ENCODE measurements at places on chromosomes 16 and 17.
A peak's percentile ranks its signal among the peaks of the same experiment; 100 is the strongest.

DNA sequence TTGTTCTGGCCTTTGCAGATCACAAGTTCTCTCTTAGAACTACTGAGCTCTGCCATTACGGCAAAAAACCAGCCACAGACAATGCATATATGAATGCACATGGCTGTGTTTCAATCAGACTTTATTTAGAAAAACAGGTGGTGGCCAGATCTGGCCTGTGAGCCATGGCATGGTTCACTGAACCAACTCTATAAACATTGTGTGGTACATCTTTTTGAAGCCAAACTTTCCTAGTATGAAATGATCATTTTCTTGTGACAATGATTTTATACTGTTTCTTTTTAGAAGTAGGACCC lies 65.9 kb upstream of the AMZ2 start:
- no peak for DNase-seq

GRCh38 chr17:63223212-63223911 lies 222.7 kb downstream of the CYB561 start:
- no peak for DNase-seq

DNA sequence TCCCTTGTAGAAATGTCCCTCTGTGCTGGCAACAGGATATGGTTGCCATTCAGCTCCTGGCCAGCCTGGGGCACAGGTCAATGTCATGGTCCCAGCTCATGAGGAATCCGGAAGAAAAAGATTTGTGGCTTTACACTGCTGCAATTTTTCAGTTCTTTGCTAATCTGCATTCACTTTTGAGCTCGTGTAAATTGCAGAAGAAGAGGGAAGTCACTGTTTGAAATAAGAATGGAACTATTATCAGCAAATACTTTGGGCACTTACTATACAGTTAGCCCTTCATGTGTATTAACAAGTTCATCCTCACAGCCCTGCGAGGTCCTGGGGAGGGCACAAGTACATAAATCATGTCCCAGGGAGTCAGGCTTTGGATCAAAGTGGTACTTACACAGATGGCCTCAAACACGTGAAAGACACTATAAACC lies 14.2 kb downstream of the SLC47A2 start:
- no peak for DNase-seq

GRCh38 chr17:70366386-70366785 lies 197.1 kb downstream of the KCNJ2 start:
- DNase-seq, result peak; percentile 13

GRCh38 chr17:21462237-21462636 lies 86.1 kb downstream of the KCNJ12 start:
- no peak for DNase-seq

DNA sequence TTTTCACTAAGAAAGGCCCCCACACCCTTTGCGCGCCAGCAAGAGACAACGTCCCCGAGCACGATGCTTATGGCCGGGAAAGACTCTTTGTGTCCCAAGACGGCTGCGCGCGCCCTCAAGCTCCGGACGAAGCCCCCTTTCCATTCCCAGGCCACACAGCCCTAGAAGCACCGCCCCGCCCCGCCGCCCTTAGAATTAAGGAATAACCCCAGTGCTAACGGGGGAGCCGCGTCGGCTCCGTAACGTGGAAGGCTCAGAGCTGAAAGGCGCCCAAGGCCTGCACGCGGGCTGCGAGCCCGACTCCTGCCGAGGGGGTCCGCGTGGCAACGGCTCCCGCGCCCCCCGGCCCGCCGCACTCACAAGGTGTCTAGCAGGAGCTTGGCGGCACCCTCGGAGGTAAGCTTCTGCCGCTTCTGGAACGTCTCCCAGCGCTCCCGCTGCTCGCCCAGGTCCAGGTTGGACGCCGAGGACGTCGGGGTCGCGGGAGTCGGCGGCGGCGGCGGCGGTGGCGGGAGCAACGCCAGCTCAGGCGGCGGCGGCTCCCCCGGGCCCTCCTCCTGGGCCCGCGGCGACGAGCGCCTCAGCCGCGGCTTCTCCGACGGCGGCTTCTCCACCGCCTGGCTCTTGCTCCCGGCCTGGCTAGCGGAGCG lies 477 bp downstream of the CENPV start:
- no peak for DNase-seq

GRCh38 chr17:33501185-33501584 lies 208.1 kb upstream of the ASIC2 start:
- no peak for DNase-seq

- DNase-seq, result peak; percentile 97
Observed at GRCh38 chr17:49361902-49362722, at the start of gene ZNF652. ZNF652 (minus strand) TSS chr17:49362250; CDS start chr17:49317725, 44,525 bp downstream.

GRCh38 chr16:53892155-53892554 lies 188.2 kb downstream of the FTO start:
- DNase-seq, result peak; percentile 61

GRCh38 chr17:2656283-2656682 lies 55.3 kb downstream of the CLUH start:
- no peak for DNase-seq

All from H1 (cell line).